ENCODE measurements at places on chromosomes 12 and 14.

- DNase-seq: no peak
These were observed 25.6 kb downstream of the ZFP36L1 start for GRCh38 chr14:68767248-68767645.

GRCh38 chr12:76554405-76555230, 5.0 kb downstream of the OSBPL8 start:
- no peak for DNase-seq

GRCh38 chr12:237026-237815, 23.3 kb upstream of the SLC6A12 start:
- no peak for DNase-seq

- no peak for DNase-seq
These were observed 219.9 kb downstream of the AACS start for GRCh38 chr12:125284945-125285685.

DNA sequence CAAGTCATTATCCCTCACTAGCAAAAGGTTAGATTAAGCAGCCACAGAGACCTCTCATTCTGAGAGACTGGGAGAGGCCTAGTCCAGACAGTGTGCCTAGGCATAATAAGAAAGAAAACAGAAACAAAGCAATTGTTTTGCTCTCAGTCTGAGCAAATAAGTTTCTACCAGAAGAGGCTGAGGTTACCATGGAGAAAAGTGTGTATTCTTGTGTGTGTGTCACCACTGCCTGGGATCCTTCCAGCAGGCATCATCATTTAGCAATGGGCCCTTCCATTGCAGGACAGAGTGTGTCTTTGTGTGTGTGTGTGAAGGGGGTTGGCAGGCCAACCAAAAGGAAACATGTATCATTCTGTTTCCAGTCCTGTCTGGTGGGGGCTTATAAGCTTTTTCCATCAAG, 3.7 kb downstream of the EFS start:
- no peak for DNase-seq

DNA sequence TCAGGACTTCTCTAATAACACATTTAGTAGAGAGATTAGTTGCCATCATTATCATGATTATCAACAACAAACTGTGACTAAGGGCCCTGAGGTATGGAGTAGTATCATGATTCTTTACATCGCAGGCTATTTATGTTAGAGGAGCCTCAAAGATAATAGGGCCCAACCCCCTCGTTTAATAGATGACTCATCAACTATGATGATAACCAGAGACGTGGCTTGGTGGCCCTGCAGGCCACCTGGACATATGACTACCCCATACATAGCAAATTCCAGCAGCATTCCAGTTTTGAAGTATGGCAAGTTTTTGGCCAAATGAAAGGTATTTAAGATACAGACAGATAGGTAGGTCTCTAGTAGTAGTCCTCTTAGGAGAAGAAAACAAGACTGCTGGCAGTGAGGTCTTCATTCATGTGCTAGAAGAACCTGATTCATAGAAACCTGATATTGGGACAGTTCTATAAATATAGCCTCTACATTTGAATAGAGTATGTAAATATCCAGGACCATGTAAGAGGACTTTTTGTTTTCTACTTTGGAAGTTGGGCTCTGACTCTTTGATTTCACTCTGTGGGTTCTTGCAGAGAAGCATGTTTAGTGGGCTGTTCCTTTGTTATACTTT, 5.6 kb downstream of the RIC8B start:
- no peak for DNase-seq

GRCh38 chr14:35279369-35279768, 12.8 kb upstream of the PSMA6 start:
- DNase-seq: no peak

DNA sequence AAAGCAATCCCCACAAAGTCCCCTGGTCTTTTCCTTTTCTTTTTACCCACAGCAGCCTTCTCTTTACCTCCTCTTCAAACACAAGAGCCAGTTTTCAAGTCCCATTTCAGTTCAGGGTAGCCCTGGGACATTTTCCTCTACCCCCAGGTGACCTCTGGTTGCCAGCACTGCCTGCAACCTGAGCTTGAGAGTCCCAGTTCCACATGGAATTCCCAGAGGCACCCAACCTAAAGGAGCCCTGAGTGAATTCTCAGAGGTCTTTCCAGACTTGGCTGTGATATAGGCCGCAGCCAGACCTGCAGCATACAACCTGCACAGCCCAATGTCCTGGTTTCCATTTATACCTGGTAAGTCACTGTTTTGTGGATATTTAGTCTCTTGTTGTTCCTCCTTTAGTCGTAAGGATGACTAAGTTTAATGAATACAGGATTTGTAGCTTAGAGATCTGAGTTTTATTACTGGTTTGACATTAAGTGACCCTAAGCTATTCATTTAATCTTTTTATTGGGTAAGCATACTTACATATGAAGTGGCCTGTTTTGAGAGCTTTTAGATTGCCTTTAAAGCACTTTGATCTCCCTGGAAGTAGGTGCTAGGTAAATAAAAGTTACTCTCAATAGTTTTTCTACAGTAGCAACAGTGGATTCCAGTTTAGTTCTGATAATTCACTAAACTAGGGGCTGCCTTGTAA, 159.8 kb downstream of the TGFB3 start:
- DNase-seq: no peak

- no peak for DNase-seq
These were observed 99.2 kb downstream of the SCARB1 start for GRCh38 chr12:124764451-124764850.

- DNase-seq: no peak
These were observed 3.2 kb upstream of the AMIGO2 start for GRCh38 chr12:47082796-47083621.

DNA sequence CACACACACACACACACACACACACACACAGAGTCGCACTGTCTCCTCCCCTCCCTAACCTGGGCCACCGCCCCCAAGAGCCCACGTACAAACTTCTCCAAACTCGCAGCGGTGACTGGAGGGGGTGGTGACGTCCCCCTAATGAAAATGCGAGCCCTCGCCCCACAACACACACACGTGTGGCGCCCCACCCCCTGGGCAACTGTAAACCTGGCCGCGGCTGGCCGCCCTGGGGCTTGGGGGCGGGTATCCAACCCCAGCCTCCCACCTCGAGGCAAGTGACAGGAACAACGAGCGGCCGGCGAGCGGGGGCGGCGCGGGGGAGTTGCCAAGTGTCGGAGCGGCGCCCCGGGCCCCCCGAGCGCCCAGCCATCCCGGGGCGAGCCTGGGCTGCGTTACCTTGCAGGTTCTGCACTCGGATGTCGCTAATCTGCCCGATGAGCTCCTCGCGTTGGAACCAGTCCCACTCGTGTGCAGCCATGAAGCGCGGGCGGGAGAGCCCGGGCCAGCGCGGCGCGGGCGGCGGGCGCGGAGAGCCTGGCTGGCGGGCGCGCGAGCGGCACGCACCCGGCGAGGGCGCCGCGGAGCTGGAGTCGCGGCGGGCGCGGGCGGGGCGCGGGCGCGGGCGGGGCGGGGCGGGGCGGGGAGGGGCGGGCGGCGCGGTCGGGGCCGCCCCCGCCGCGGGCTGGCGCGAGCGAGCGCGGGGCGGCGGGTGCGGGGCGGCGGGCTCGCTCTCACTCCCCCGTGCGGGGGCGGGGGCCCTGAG, at the start of gene CLMN:
Gene CLMN, minus strand, starts transcription at position 597 of the 766 bp plus-strand sequence. Its CDS starts 116 bp downstream, at position 481.
- no peak for DNase-seq

GRCh38 chr14:35766700-35767082, 42.4 kb downstream of the RALGAPA1 start:
- DNase-seq: no peak

DNA sequence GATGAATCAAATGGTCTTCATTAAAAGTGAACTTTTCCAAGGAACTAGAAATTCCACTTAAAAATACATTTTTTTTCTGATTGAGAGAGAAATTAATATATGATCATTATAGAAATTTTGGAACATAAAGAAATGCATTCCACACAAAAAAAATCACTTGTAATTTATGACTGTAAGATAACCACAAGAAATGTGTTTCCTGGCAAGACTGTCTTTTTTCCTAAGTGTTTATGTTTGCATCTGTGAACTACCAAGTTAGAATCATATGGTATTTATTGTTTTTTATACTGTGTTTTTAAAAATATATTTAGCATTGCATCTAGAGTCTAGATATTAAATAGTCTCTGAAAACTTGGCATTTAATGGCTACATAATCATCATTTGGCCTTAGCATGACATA, 726.8 kb downstream of the BCL11B start:
- DNase-seq: no peak
